Effector memory CD8-positive, alpha-beta T cell (primary cell): ENCODE measurements at places on chromosomes 2 and 18.

DNA sequence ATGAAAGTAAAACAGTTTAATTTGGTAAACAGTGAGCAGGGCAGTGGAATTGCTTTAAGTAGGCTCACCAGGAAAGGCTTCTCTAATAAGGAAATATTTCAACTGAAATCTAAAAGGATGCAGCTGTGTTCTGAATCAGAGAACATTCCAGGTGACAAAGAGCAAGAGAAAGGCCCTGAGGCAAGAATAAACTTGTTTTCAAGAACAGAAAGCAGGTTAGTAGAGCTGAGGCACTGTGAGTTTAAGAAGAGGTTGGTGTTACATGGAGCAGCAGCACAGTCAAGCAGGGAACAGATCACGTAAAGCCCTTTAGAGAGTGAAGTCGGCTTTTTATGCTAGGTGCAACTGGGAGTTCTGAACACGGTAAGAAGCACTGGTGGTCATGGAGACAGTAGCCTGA, 57.0 kb upstream of the SCN1A start:
- no peak for DNase-seq

DNA sequence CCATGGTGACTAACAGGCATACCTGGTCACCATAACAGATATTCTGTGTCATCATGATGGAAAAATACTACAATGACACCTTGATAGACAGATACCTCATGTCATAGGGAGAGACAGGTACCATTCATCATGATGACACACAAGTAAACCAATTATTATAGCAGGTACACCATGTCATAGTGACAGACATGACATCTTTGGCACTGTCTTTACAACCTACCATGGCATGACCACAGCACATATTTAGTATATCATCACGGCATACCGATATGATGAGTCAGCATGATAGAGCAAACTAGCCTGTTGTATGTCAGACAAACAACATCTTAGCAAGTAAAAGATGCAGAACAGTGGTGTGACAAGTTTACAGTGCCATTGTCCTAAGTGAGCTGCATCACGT, 101.3 kb upstream of the KLHL29 start:
- DNase-seq, result no peak

DNA sequence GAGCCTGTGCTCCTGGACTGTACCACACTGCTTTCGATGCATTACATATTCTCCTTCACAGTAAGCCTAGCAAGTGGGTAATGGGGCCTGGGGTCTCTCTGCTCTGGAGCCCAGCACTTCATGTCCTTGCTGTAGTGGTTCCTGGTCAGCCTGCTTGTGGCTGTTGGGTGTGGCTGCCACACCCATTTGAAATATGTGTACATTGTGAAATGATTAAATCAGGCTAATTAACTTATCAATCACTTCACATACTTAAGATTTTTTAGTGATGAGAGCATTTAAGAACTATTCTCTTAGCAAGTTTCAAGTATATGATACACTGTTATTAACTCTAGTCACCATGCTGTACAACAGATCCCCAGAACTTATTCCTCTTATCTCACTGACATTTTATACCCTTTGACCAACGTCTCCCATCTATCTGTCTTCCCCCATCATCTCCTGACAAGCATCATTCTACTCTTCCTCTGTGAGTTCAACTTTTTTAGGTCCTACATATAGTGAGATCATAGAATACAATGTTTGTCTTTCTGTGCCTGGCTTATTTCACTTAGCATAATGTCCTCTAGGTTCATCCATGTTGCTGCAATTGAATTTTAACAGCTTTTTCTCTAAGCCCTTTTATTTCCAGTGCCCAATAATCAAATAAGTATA, 92.1 kb downstream of the LYPD6 start:
- DNase-seq, result no peak

- no peak for DNase-seq
These were observed 25.5 kb upstream of the VIT start for GRCh38 chr2:36670881-36671595.

DNA sequence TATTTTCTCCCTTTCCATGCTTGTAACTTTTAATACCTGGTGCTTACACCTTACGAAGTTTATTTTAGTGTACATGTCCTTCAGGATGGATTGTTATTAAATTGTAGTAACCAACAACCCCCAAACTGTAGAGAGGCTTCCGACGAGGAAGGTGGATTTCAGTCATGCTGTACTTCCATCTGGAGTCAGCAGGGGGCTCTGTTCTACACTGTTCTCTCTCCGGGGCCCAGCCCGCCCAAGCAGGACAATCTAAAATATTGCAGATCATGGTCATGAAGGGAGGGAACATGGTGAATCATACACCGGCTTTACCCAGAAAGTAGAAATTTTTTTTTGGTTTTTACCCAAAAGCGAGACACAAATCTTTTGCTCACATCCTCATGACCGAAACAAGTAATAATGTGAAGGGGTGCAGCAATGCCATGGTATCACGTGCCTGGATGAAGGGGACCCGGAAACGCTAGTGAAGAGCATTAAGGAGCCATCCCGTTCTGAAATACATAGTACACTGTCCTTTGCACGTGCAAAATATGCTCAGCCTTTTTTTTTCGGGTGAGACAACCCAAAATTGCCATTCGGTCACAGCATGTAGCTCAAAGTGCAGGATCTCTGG, 884.8 kb downstream of the EPHA4 start:
- DNase-seq, result peak; percentile 54

DNA sequence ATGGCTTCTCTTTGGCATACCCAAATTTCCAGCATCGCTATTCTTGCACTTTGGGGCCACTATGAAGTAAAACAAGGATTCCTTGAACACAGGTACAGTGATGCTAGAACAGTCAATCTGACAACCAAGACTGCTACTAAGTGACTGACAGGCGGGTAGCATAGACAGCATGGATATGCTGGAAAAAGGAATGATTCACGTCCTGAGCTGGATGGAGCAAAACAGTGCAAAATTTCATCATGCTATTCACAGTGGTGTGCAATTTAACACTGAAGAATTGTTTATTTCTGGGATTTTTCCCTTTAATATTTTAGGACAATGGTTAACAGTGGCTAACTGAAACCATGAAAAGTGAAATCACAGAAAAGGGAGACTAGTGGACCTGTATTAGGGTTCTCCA, 1511.2 kb upstream of the ZEB2 start:
- DNase-seq, result no peak

GRCh38 chr2:24872344-24873115, 47.5 kb downstream of the ADCY3 start:
- DNase-seq, result no peak

DNA sequence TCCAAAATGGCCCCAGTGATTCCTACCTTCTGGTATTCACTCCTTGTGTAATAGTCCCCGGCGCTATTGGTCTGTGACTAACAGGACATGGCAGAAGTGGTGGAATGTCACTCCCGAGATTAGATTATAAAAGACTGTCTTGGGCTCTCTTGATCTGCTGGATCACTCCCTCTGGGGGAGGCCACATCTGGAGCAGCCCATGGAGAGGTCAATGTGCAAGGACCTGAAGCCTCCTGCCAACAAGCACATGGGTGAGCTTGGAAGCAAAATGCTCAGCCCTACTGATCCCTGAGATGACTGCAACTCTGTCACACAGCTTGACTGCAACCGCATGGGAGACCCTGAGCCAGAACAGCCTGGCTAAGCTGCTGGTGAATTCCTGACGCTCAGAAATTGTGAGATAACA, 94.3 kb upstream of the GLI2 start:
- DNase-seq, result no peak

GRCh38 chr2:205682971-205683501, 735 bp downstream of the NRP2 start:
- DNase-seq, result no peak

GRCh38 chr2:20608666-20609348, 42.1 kb downstream of the HS1BP3 start:
- DNase-seq, result no peak

- no peak for DNase-seq
These were observed 112.4 kb downstream of the FEZ2 start for GRCh38 chr2:36485521-36485920.

- no peak for DNase-seq
These were observed 53.1 kb downstream of the HS1BP3 start for GRCh38 chr2:20597860-20598183.

GRCh38 chr2:28780496-28780895, 28.9 kb downstream of the PPP1CB start:
- no peak for DNase-seq

DNA sequence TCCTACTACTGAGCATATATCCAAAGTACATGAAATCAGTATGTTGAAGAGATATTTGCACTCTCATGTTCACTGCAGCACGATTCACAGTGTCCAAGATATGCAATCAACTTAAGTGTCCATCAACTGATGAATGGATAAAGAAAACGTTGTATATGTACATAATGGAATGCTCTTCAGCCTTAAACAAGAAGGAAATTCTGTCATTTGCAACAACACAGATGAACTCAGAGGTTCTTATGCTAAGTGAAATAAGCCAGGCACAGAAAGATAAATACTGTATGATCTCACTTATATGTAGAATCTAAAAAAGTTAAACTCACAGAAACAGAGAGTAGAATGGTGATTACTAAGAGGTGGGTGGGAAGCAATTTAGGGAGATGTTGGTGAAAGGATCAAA, 149.2 kb downstream of the EVA1A start:
- DNase-seq, result no peak

DNA sequence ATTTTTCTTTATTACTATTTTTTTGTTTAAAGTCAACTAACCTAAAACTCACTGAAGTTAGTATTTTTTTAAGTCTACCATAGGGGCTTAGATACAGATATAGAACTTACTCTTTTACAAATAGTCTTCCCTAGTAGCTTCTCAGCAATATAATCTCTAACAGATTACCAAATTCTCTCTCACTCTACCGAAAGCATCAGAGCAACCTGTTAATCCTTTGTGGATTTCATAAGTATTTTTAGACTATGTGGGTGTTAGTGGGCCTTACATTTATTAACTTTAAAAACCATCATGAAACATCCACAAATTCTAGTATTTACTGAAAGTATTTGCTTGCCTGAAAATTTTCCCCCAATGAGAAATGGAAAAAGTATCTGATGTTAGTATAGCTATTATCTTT, 84.6 kb upstream of the TFPI start:
- DNase-seq, result no peak

DNA sequence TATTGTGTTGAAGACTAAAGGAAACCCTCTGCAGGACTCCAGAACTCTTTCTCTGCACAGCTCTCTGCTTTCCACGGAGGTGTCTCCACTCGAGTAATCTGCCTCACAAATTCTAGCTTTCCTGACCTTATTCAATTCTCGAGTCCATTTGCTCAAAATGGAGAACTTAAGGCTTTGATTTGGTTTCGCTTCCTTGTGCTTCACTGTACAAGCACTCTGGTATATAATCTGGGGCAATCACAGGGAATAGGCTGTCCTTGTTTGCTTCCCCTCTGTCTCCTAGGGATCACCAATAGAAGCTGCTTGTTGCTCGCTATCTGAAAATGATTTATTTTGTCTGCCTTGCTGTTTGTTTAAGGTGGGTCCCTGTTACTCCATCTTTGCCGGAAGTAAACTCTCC, 129.1 kb upstream of the DOCK10 start:
- DNase-seq, result no peak

GRCh38 chr2:170711774-170712652, 3.1 kb upstream of the SP5 start:
- DNase-seq, result no peak

DNA sequence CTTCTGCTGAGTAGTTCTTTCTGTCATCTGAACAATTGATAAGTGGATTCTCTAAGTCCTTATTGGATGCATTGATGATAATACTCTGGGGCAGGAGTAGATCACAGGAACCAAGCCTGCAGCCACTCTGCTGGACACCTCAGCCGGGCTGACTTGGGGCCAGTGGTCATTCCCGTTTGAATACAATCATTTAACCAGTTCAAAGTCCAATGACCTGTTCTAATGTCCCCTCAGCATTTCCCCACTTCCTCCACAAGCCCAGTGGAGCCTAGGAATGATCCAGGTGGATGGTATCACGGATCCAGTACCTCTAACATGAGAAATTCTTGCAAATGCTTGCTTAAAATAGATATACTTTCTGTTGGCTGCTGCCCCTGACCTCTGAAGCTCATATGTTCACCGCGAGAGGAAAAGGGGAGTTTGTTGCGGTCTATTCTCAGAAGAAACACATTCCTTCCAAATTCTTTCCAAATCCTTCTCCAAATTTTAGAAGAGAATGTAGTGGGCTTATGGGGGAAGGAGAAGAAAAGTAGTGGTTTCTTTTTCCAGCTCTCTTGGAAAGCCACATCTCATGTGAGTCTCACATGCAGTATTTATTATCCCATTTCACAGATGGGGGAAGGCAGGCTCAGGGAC, 170.9 kb downstream of the INHBB start:
- no peak for DNase-seq

DNA sequence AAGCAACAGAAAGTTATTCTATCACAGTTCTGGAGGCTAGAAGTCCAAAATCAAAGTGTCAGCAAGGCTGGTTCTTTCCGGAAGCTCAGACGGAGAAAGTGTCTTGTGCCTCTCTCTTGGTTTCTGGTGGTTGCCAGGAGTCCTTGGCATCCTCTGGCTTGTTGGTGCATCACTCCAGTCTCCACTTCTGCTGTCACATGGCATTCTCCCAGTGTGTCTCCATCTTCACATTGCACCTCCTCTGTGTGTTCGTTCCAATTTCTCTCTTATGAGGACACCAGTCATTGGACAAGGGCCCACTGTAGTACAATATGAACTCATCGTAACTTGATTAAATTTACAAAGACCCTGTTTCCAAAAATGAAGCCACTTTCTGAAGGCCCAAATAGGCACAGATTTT, 175.4 kb upstream of the ATP5MC3 start:
- no peak for DNase-seq

DNA sequence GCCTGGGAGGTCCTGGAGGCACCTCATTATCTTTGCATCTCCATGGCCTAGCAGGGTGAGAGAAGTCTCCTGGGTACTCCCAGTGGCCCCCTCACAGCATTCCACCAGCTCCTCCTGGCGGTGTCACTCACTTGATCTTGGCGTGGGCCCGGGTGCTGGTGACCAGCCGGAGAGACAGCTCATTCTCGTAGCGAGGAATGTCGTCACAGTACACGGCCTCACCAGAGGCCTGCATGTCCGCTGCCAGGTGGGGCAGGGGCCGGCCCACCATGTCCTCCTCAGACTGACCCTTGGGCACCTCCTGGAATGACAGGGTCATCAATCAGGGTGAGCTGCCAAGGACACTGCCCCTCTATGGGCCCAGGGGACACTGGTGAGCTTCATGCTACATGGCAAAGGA, 42.4 kb downstream of the XDH start:
- DNase-seq, result no peak

DNA sequence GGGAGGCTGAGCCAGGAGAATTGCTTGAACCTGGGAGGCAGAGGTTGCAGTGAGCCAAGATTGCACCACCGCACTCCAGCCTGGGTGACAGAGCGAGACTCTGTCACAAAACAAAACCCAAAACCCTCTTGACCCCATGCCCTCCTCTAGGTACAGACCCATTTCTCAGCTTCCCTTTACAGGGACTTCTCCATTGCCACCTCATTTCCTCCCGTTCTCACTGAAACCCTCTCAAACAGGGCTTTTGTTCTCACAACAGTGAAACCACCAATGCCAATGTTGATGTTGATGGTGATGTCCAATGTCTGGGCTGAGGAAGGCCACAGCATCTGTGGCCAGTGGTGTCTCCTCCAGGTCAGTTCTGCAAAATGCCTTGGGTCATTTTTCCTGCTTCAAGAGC, 69.0 kb upstream of the ZCCHC2 start:
- no peak for DNase-seq

- no peak for DNase-seq
These were observed 187.5 kb upstream of the SALL3 start for GRCh38 chr18:78792094-78792493.
